ENCODE measurements at places on chromosomes 16 and 17.

GRCh38 chr17:52106638-52107261 lies 51.8 kb downstream of the CA10 start:
- no peak for DNase-seq

DNA sequence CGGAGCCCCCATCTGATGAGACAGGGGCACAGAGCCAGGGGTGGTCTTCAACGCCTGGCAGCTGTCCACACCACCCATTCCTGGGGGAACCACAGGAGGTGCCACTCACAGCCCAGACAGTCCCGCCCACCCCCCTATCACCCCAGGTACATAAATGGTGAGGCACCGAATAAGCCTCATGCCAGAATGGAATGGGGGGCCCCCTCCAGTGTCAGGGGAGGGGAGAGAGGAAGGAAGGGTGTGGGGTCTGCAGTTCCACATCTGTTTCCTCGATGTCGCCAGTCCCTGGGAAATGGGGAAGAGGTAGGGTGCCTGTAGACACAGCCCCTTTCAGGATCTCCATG lies 1.7 kb downstream of the TMC6 start:
- no peak for DNase-seq

DNA sequence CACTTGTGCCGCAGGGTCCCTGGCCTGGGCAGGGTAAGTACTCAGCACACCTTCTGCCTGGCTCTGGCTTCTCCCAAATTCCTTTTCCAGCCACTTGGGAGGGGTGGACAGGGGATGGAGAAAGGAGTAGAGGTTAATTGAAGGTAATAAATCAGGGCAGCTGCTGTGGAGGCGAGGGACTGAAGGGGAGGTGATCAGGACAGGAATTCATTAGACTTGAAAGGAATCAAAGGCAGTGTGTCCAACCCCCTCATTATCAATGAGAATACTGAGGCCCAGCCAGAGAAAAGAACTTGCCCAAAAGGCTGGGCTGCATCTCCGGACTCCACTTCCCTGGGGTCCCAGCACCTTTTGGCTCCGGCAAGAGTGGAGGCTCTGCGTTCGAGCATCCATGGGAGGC lies 2.4 kb downstream of the SOST start:
- no peak for DNase-seq

DNA sequence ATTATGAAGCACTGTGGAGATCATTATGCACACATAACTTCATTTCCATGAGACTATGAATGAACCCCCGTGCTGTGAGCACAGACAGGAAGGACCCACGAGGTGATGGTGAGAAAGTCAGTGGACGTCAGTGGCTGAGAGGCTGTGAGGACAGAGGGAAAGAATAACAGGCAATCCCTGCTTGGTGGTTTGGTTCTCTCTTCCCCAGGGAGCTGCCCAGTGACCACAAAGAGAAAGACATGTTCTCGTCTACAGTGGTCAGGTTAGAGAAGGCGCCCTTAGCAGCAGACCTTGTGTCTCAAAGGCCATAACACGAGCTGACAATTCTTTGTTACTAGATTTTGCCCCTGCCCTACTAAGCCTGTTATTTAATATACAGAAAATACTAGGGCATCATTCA lies 609.2 kb downstream of the TOX3 start:
- no peak for DNase-seq

GRCh38 chr17:81345228-81346089 lies 49.8 kb upstream of the BAHCC1 start:
- no peak for DNase-seq

DNA sequence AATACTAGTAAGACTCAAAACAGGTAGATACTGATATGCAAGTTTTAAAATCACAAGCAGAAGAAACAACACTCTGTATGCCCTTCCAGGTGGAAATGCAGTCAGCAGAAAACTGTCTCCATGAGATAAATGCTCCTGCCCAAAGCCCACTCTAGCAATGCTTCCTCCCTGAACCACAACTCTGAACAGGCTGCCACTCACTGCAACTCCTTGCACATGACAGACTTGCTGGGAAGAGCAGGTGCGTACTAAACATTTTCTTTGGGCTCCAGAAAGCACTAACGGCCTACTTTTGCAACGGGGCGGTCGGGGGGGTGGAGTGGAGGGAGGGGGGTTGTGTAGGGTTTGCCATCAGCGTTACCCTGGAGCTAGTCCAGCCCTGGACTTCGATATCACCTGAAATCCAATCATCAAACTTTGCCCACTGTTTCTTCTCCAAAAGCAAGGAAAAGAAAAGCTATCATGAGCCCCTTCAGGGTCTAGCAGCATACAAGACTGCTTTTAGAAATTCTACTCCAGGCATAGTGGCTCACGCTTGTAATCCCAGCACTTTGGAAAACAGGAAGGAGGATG lies 46.1 kb downstream of the ANKRD11 start:
- DNase-seq = no peak

DNA sequence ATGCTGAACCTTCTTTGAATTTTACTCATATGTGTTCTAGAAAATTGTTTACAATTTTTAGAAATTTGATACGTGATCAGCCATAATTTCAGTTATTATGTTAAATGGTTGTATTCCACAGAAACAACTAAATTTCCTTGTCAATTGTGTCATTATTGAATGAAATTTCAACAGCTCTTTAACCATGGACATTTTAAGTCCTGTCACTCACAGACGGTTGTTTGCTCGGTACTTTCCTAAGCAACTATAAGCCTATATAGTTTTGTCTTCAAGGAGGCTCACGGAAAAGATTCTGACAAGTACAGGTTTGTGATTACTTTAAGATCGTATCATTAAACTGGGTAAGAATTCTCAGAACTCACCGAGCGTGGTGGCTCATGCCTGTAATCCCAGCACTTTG lies 31.8 kb downstream of the SLC39A11 start:
- no peak for DNase-seq

All from NCI-H187 treated with DMSO at 0.1 percent for 48 hours (cell line).